IMR-90 (cell line): ENCODE measurements at places on chromosomes 16 and 17. TPM values are rescaled to one million over a fixed set of nuclear protein-coding genes. Genes with fewer than 3 reads are reported as not detected.

GRCh38 chr16:15613676-15614075 lies 29.3 kb downstream of the MARF1 start:
- no peak for DNase-seq
- no peak overlapping the region for H3K27ac ChIP-seq
- no peaks in the 10 kb centered on the region for H3K27me3 ChIP-seq
- H3K36me3 ChIP-seq = peaks cover 51% of the 10 kb centered on the region

DNA sequence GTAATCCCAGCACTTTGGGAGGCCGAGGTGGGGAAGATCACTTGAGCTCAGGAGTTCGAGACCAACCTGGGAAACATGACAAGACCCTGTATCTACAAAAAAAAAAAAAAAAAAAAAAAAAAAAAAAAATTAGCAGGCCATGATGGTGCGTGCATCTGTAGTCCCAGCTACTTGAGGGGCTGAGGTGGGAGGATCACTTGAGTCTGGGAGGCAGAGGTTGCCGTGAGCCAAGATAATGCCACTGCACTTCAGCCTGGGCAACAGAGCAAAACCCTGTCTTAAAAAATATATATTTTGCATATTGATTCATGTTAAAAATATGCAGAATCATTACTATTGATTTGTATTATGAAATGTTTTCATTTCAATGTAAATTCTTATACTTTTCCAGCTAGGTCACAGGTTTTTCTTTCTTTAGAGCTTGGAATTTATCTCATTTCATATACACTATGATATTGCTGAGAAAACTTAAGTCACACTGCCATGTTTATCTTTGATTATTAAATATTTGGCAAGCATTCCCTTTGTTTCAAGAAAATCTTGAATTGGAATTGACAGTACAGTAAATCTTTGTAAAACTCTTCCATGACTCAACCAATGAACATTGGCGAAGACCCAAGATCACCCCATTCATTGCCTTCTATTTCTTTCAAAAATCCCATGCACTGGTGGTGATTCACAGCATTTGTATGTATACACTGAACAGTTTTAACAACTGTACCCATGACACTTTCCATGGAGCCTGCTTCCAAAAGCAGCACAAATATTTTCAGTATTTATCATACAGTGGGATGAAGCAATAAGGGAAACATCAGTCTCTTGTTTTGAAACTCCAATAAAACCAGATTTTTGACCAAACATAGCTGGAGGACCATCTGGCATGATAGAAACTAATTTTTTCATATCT lies 83.5 kb upstream of the TNRC6A start:
- peaks cover 4% of the 10 kb centered on the region for H3K4me1 ChIP-seq
- DNase-seq = peak; percentile 100
- no peak overlapping the region for H3K4me3 ChIP-seq
- no peaks in the 10 kb centered on the region for H3K36me3 ChIP-seq
- no peaks in the 10 kb centered on the region for H3K27me3 ChIP-seq

- no peak within 1 kb of the TSS for H3K27ac ChIP-seq
- no peak within 1 kb of the TSS for H3K4me3 ChIP-seq
- peaks cover 8% of the 10 kb centered on the region; the same call in 1 of the 2 replicates for H3K4me1 ChIP-seq
- no peaks in the 10 kb centered on the region for H3K36me3 ChIP-seq
- DNase-seq = no peak
These were observed at the start of gene HBZ for GRCh38 chr16:152141-153128. Gene HBZ (plus strand): TSS chr16:152644. CDS start chr16:152910, 266 bp downstream.

- H3K36me3 ChIP-seq = peaks cover 56% of the 10 kb centered on the region
- peaks cover 7% of the 10 kb centered on the region for H3K4me1 ChIP-seq
- no peaks in the 10 kb centered on the region for H3K27me3 ChIP-seq
- H3K4me3 ChIP-seq = no peak overlapping the region
- DNase-seq = no peak
These were observed 6.0 kb downstream of the USP36 start for GRCh38 chr17:78834571-78834970.

DNA sequence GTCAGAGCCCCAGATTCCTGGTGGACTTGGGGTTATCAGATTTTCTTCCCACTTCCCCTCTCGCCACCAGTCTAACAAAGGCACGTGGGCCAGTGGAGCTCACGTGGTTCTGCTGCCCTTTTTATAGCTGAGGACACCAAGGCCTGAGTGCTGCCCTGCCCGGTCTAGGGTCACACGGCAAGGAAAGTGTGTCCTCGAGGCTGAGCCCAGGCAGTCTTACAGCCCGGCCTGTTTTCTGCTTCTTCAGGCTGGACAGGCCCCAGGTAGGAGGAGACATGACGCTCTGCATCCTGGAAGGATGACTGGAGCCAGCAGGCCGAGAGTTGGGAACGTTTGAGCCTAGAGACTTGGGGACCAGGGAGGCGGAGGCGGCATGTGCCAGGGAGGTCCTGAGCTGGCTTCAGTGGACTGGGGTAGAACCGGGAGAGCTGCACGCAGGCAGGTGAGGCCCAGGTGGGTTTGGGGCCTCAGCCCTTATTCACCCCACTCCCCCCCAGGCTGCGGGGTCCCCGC lies 3.5 kb downstream of the CTRB1 start:
- H3K4me1 ChIP-seq = no peaks in the 10 kb centered on the region
- peaks cover 2% of the 10 kb centered on the region; the same call in 1 of the 2 replicates for H3K36me3 ChIP-seq
- no peak overlapping the region for H3K27ac ChIP-seq
- H3K27me3 ChIP-seq = no peaks in the 10 kb centered on the region
- no peak overlapping the region for H3K4me3 ChIP-seq

DNA sequence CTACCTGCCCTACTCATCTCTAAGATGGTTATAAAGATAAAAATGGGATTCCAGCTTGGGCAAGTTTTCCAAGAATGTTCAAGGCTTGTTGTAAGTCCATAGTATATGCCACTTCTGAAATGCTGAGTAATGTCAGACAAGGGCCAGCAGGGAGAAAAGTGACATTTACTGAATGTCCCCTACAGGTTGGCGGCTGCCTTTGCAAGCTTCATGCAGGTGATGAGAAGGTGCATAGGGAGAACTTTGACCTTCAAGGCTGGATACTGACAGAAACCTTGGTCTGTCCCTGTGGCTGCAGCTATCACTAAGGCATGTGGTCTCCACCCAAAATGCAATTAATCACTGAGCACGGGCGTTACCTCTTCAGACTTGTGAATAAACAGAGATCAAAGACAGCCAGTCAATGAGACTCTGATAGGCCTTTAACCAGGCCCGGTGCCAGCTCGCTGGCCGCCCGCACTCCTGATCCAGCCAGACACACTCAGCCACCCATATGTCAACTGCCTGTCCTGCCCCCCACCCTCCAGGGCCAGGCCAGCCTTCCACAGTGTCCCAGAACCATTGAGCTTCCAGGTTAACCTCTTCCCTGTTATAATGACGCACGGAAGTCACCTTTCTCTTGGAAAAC lies 26.8 kb upstream of the AXIN2 start:
- H3K4me1 ChIP-seq = no peaks in the 10 kb centered on the region
- H3K27me3 ChIP-seq = no peaks in the 10 kb centered on the region; the same call in 1 of the 2 replicates
- H3K4me3 ChIP-seq = no peak overlapping the region

- DNase-seq = no peak
- H3K4me3 ChIP-seq = no peak overlapping the region
- H3K27me3 ChIP-seq = no peaks in the 10 kb centered on the region
- no peaks in the 10 kb centered on the region for H3K4me1 ChIP-seq
- H3K27ac ChIP-seq = no peak overlapping the region
- no peaks in the 10 kb centered on the region for H3K36me3 ChIP-seq
These were observed 12.7 kb upstream of the FAM20A start for GRCh38 chr17:68613739-68614298.

DNA sequence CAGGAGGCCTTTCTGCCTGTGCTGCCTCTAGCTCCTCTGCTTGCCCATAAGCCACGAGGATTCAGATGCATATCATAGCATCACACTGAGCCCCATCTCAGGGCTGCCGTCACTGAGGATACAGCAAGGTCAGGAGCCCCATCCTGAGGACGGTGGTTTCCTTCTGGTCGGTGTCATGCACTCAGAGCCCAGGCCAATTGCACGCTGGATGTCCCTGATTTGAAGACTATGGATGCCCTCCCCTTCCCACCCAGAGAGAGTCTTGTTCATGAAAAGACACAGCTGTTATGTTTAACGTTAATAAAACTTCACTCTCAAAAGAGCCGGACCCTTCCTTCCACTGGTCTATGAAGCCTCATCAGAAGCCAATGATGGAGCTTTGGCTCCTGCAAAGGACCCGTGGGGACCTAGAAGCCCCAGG lies 19.9 kb downstream of the COTL1 start:
- no peak for DNase-seq
- peaks cover 18% of the 10 kb centered on the region for H3K36me3 ChIP-seq
- peak overlapping the region; percentile 18; the same call in 1 of the 2 replicates for H3K27ac ChIP-seq
- H3K27me3 ChIP-seq = no peaks in the 10 kb centered on the region

GRCh38 chr17:61981323-61981722 lies 53.5 kb upstream of the INTS2 start:
- H3K4me3 ChIP-seq = no peak overlapping the region
- H3K27ac ChIP-seq = no peak overlapping the region
- H3K27me3 ChIP-seq = no peaks in the 10 kb centered on the region
- DNase-seq = peak; percentile 62
- H3K36me3 ChIP-seq = peaks cover 34% of the 10 kb centered on the region

DNA sequence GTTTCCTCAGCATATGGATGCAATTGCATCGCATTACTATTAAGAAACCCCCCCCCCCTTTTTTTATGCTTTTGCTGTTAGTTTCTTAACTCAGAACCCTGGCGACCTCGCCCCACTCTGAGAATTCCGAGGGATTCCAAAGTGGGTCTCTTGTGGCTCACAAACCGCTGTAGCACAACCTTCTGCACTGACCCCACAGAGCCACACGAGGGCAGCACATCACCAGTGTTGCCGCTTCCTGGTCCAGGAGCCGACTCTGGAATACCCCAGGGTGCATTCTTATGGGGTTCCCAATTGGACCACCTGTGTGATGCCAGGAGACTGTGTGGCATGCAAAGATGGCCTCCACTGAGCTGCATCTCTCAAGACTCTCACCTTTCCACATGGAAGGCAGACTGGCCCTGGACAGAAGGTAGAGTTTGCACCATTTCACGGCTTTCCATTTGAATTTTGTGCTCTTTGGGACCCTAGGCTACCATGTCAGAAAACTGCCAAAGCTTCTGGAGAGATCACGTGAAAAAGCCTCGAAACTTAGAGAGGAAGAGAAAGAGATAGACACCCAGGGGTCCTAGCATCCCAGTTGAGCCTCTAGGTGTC lies 432.7 kb upstream of the ASIC2 start:
- H3K36me3 ChIP-seq = no peaks in the 10 kb centered on the region
- H3K4me3 ChIP-seq = no peak overlapping the region
- H3K27ac ChIP-seq = no peak overlapping the region
- peak; percentile 17 for DNase-seq
- no peaks in the 10 kb centered on the region; the same call in 1 of the 2 replicates for H3K27me3 ChIP-seq
- no peaks in the 10 kb centered on the region for H3K4me1 ChIP-seq

CEP295NL gene
- 0.11 and 0.31 TPM in 2 replicates for polyA plus RNA-seq

TMC5 gene
- not detected in 2 replicates for polyA plus RNA-seq

C1QTNF8 gene
- polyA plus RNA-seq = not detected in 2 replicates

TBC1D3C gene
- polyA plus RNA-seq = 0.04 TPM in 1 of 2 replicates, not detected in the other

MRPL12 gene
- polyA plus RNA-seq = 111 and 127 TPM in 2 replicates

PRDM7 gene
- not detected in 2 replicates for polyA plus RNA-seq
